H9 (cell line): ENCODE measurements at places on chromosomes 2 and 18.

- DNase-seq = no peak
Observed at GRCh38 chr2:50215736-50216135, 816.2 kb downstream of the NRXN1 start.

DNA sequence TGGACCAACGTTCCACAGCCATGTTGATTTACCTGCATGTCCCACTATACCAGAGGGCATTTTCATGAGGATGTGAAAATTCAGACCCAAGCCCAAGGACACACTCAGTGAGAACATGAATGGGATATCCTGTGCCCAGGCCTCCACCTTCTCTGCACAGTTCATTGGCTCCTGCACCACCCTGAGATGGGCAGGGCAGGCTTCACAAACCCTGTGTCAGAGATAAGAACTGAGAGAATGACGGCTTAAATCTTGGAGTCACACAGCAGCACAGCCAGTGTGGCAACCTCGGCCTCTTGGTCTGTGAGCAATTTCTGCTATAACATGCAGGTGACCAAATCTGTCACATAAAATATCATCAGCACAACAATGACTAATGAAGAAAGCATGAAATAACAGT, 71.9 kb downstream of the UXS1 start:
- DNase-seq = no peak

GRCh38 chr18:8215741-8216140, 393.5 kb upstream of the RAB12 start:
- peak; percentile 32 for DNase-seq

- DNase-seq = no peak
Observed at GRCh38 chr2:52608030-52608429, 1159.6 kb upstream of the CHAC2 start.

DNA sequence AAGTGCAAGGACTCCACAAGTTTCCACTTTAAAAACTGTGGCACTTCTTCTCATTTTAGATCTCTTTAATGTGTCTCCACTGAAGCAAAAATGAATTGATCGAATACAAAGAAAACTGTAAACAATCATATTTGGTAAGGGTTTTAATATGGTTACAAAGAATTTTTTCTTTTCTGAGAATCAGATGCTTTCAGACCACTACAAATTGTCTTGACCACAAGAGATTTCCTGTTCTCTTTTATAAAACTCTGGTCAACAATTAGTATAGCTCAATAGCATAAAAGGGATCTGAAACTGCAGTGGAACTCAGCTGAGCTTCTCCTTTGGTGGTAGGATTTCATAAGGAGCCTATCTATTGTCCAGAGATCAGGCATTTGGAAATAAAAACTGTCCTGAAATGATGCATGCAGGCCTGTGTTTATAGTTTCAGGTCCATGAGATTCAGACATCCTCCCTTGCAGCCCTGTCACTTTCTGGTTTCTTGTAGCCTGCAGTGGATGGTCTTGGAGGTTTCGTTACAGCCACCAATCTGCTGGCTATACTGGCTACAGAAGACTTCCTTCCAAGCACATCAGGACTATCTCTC, 120.0 kb downstream of the DOCK10 start:
- no peak for DNase-seq

DNA sequence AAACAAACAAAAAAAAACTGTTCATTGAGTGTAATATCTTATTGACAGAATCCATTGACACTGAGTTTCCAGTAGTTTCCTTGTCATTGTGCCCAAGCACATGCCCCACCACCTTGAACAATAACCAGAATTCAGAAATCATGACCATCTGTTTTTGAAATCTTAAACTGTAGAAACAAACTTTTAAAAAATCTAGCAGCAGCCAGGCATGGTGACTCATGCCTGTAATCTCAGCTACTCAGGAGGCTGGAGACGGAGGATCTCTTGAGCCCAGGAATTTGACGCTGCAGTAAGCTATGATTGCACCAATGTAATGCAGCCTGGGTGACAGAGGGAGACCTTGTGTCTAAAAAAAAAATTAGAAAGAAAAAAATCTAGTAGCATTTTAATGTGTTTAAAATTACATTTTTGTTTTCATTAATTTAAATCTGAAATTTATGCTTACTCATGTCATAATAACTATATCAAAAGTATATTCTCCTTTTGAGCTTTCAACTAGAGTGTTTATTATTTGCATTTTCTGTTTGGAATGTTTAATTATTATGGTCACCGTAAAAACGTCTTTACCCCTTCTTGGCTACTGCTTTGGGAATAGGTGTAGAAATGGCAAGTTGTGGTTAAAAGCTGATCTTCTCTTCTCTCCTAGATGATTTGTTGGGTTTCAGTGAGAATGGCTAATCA, 25.2 kb upstream of the STON1 start:
- DNase-seq = no peak

GRCh38 chr2:215870088-215870490, 143.3 kb downstream of the MREG start:
- no peak for DNase-seq

DNA sequence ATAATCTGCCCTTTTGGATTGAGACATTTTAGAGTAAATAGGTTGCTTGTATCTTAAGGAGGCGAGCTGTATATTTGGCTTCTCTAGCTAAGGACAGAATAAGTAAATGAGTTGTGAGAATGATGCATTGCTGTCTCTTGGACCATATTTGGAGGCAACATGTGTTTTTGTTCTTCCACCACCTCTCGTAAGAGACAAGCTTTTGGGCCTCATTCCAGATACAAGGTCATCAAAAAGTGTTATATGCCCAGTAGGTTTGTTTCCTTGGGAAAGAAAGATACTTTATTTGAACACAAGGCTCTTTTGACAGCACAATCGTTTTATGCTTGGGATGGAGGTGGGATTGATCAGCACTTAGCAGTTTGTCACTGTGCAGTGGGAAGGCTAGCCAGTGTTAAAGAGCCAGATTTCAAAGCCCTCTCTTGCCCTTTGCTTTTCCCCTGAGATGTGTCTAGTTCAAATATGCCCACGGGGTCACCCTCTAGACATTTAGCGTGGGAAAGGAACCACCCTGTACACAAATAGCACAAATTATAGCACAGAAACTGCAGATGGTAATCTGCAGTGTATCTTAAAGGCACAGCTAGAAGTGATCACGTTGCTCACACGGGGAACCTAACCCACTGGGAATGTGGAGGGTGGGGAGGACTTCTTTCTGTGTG, 131.3 kb downstream of the MAP4K4 start:
- no peak for DNase-seq

GRCh38 chr2:100891906-100892642, 72.1 kb downstream of the NPAS2 start:
- no peak for DNase-seq

GRCh38 chr2:44777036-44777435, 164.5 kb upstream of the SIX3 start:
- DNase-seq = no peak

DNA sequence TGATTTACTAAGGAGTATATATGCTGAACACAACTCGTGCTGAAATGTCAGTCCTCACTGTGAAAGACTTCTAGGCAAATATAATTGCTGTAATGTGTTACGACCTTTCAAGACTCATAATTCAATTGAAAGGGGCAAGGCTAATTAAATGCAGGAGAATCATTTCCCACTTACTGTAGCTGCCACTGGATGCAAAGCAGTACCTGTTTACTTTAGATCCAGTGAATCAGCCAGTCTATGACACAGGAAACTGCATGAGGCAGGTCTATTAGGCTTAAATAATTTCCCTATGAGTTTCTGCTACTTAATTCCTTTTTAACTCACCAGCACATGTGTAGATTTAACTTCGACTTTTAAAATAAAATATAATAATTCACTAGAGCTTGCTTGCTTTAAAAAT, 125.6 kb downstream of the CTNNA2 start:
- no peak for DNase-seq

DNA sequence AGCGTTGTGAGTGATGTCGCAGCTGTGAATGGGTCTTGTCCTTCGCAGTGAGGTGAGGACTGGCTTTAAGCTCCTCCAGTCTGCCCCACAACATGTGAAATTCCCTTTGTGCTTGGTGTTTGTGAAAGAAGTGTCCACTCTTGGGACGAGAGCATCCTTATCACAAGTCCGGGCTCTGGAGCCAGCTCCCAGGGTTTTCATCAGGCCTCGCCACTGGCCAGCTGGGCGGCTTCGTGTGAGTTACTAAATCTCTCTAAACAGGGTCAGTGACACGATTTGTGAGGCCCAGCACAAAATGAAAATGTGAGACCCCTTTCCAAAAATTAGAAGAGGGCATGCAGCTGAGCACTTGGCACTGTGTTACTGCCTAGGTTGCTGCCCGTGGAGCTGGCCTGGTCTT, 115.9 kb downstream of the VAPA start:
- no peak for DNase-seq

DNA sequence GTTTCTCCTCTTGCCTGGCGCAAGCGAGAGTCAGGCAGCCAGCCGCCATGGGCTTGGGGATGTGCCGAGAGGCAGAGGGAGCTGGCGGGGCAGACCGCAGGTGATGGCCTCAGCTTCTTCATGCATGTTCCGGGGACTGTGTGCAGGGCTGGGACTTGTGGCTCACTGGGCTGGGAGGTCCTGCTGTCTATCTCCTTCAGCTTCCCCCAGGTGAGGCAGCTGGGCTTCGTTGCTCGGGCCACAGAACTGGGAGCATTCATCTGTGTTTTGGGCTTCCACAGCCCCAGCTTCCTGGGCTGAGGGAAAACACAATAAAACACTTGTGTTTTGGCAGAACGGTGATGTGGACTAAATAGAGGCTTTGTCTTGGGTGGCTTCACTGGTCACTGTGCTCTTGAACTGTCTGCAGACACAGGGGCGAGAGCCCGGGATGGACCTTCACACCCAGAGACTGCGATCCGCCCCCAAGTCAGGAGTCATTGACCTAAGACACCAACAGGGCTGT, 93.5 kb downstream of the DYSF start:
- no peak for DNase-seq

DNA sequence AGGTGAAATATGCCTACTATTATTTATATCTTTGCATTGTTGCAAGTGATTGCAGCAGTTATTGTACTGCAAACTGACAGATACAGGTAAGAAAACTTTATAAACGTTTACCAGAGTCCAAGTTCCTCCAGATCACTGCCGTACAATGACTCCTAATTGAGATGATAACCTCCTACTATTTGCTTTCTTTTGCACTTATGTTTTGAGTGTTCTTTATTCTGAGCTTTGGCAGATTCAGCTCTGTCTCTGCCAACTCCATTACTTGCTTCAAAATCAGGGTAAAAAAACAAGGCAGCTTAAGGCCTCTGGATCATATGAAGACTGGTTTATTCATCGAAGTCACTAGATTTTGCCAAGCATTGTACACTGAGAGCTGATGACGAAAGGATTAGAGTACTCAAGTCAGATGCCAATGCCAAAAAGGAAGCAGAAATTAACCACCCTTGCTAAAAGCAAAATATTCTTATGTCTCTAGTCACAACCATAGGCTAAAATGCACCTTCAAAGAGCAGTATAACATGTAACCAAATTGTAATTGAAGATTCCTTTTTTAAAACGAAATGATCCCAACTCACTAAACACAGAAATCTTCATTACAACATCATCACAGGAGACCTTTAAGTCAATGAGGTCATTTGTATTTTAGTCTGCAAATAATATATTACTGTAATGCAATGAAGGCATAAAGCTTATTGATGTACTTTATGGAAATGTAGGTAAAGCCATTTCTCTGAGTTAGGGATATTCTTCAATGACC, 10.5 kb upstream of the IKZF2 start:
- no peak for DNase-seq

- no peak for DNase-seq
Observed at GRCh38 chr2:169366066-169366465, 3.7 kb upstream of the LRP2 start.

DNA sequence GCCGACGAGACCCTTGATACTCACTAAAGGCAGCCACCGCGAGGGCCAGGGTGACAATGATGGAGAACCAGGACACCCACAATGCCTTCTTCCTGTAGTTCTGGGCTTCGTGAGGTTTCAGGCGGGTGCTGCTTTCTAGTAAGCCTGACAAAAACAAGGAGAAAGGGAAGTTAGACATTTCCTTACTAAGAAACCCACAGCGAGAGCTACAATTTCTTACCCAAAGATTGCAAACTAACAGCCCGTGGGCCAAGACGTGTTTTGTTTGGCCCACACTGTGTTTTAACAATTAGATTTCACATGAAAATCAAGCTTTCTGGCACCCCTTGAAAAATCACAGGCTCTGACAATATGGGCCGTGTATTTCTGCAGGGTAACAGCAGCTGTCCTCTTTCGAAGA, 5.6 kb downstream of the TMEM163 start:
- DNase-seq = no peak

- no peak for DNase-seq
Observed at GRCh38 chr2:17043173-17043572, 377.5 kb upstream of the CYRIA start.

GRCh38 chr2:111032721-111033429, 87.8 kb upstream of the BCL2L11 start:
- peak; percentile 20 for DNase-seq

GRCh38 chr18:79888016-79888415, 63.4 kb downstream of the SLC66A2 start:
- no peak for DNase-seq

DNA sequence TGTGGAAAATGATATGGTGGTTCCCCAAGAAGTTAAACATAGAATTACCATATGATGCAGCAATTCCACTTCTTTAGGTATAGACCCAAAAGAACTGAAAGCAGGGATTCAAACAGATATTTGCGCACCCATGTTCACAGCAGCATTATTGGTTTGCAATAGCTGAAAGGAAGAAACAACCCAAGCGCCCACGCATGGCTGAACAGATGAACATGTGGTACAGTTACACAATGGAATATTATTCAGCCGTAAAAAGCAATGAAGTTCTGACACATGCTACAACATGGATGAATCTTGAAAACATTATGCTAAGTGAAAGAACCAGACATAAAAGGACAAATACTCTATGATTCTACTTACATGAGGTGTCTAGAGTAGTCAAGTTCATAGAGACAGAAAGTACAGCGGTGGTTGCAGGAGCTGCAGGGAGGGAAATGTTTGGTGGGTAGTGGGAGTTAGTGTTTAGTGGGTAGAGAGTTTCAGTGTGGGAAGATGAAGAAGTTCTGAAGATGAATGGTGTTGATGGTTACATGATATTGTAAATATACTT, 26.7 kb upstream of the ASPRV1 start:
- DNase-seq = no peak

- DNase-seq = peak; percentile 64
Observed at GRCh38 chr2:227939271-227940027, 68.0 kb downstream of the DAW1 start.

DNA sequence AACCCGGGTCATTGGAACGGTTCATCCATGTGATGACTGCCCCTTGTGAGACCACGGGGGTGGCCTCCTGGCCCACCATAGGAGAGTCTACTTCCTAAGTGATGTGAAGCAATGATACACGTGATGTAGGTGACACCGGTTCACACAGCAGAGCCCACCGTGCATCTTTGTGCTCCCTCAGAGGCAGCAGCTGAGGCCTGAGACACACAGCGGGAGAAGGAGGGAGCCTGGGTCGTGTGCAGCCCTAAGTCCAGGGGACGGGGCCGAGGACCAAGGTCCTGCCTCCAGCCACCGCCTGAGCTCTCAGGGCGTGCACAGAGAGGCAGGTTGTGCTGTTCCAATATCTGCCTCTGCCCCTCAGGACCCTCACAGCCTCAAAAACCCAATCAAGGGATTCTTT, 377.2 kb upstream of the SALL3 start:
- DNase-seq = no peak

- no peak for DNase-seq
Observed at GRCh38 chr2:236568068-236568921, 1.3 kb upstream of the ACKR3 start.

GRCh38 chr18:21914739-21915319, 174.2 kb downstream of the MIB1 start:
- DNase-seq = peak; percentile 65

GRCh38 chr2:28404086-28404485, 11.4 kb downstream of the FOSL2 start:
- DNase-seq = no peak
